ENCODE measurements at places on chromosomes 2 and 18.

GRCh38 chr2:177682836-177683660 lies 290.5 kb downstream of the AGPS start:
- DNase-seq = no peak

- no peak for DNase-seq
Observed at GRCh38 chr2:236291911-236292310, 27.7 kb upstream of the ASB18 start.

DNA sequence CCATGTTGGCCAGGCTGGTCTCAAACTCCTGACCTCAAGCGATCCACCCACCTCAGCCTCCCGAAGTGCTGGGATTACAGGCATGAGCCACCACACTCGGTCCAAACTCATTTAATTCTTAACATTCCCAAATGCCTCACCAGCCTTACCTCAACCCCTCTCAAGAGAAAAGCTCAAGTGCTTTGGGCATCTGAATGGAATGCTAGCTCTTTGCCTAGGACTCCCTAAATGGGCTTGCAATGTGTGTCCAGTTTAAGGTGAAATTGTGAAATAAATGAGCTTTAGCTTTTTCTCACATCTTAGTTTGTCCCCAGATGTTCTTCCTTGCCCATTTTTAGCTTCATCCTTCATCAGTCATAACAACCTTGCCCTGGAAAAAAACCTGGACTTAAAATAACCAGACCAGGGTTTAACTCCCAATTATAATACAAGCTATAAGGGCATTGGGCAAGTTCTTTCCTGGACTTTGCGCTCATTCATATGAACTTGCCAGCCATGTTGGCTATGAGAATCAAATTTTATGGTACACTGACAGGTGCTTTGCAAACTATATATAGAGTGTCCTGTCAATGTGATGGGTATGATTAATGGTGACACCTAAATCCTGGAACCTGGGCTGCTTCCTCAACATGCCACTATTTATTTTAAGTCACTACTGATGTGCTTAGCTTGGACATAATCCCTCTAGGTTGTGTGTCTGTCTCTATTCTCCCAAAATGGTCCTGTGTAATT lies 95.1 kb upstream of the SERPINE2 start:
- no peak for DNase-seq

DNA sequence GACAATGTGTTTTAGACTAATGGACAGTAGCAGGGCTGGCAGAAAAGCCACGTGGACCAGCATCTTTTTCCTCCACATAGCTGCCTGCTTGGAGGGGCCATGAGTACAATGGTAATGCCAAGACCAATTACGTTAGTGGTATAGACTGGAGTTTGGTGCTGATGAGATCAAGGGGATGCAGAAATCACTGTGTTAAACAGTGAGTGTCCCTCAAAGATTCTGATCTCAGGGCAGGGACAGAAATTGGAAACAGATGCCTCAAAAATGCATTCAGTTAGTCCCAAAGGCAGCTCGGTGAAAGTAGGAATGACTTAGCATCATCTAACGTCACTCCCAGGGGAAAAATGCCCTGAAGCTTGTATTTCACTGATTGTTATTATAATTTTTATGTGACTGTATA lies 72.4 kb downstream of the SLC16A14 start:
- no peak for DNase-seq

DNA sequence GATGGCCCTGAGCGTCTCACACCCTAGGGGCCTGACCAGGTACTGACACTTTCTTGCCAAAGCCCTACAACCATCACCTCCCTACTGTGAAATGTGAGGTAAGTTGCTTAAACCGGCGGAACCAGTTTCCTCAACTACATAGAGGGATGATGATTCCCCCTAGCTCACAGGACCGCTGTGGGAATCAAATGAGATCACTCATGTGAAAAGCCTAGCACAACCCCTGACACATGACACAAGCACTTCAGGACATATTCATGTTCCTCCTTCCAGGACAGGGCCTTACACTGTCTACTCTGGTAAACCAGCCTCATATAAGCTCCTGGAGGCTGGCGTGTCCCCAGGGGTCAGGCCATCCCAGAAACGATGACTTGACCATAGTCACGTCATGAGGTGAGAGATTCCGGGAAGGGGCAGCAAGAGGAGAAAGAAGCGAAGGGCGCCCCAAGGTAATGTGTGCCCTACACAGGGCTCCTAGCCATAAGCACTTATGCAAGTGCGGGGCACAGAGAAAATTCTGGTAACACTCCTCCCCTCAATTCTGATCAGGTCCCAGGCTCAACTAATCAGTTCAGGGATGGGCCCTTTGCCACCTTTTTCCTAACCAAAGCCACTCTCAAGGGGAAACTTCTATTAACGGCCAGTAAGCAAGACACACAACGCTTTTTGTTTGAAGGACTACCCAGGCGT lies 49.5 kb downstream of the C2orf42 start:
- DNase-seq = no peak

DNA sequence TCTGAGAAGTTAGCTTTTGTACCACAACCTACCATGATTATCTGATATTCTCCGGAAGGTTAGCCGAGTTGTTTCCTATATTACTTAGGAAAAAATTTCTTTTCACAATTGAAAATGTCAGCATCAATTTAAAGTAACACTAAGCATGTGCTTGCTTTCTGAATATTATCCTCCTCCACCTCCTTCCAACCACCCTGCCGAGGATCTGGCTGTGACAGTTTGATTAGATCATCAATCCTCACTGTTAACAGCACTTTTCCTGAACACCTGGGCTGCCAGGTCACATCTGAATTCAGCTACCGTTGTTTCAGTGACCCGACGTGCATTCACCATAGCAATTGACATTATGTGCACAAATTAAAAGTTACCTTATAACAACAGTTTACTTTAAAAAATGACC lies 207.0 kb downstream of the ZNF407 start:
- no peak for DNase-seq

DNA sequence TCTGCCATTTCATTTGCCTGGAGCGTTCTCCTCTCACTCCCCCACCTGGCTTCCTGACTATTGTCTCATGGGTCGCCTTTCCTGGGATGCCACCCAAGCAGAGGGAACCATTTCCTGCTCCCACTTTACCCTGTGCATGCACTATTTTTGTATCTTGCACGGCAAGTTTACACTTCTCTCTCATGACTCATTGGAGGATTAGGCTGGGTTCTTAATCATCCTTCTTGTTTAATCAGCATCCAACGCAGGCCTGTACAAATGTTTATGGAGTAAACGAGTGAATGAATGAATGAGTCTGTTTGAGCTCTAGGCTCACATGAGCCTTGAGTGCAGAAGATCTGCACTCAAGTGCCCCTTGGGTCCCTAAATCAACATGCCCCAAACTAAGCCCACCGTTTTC lies 3.8 kb upstream of the ARHGAP25 start:
- peak; percentile 72 for DNase-seq

DNA sequence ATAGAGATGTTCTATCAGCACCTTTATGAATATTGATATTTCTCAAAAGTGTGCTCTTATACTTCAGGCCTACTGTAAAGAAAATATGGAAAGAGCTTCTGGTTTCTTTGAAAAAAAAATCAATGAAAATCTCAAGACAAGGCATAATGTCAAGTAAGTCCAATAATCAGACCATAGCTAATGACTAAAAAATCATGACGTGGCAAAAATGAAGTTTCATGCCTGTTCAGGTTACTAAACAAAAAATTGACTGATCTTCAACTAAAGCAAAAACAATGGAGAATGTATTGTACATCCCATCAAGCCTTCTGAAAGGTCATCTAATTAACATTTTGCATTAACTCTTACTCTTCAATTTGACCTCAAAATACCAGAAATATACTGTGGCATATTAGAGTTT lies 824.4 kb downstream of the EPHA4 start:
- no peak for DNase-seq

- DNase-seq = no peak
Observed at GRCh38 chr18:5529471-5529870, 14.3 kb downstream of the EPB41L3 start.

DNA sequence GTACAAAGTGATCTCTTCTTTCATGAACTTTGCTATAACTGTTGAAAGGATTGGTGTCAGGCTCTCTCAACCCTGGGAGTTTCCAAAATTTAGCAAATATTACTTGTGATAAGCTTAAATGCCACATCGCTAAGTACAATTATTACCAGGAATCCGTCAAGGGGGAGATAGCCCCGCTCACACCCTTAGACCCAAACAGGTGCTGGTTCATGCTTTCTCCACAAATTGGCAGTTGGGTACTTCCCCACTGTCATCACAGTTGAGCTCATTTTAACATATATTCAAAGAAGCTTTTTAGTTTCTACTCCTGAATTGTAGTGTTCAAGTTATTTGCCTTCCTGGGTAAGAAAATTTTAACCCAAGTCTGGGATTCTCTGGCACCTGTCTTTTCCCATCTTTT lies 29.8 kb upstream of the EPB41L5 start:
- no peak for DNase-seq

- no peak for DNase-seq
Observed at GRCh38 chr2:241430178-241430577, 74.1 kb downstream of the FARP2 start.

GRCh38 chr2:30504731-30505130 lies 57.7 kb downstream of the LCLAT1 start:
- no peak for DNase-seq

DNA sequence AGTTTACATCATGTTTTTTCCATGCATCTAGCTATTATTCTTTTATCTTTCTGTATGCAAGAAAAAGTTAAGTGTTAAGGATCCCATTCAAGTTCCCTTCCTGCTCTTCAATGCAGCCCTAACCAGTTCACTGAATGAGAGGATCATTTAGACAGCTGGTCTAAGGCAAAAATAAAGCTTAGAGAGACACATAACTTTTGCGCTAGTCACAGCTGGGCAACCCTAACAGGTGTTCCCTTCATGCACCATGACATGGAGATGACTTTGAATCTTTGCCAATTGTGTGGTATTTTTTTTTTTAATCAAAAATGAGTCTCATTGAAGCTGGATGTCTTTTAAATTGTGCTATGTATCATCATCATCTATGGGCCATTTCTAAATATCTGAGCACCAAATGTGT lies 393.8 kb upstream of the CYRIA start:
- DNase-seq = no peak

DNA sequence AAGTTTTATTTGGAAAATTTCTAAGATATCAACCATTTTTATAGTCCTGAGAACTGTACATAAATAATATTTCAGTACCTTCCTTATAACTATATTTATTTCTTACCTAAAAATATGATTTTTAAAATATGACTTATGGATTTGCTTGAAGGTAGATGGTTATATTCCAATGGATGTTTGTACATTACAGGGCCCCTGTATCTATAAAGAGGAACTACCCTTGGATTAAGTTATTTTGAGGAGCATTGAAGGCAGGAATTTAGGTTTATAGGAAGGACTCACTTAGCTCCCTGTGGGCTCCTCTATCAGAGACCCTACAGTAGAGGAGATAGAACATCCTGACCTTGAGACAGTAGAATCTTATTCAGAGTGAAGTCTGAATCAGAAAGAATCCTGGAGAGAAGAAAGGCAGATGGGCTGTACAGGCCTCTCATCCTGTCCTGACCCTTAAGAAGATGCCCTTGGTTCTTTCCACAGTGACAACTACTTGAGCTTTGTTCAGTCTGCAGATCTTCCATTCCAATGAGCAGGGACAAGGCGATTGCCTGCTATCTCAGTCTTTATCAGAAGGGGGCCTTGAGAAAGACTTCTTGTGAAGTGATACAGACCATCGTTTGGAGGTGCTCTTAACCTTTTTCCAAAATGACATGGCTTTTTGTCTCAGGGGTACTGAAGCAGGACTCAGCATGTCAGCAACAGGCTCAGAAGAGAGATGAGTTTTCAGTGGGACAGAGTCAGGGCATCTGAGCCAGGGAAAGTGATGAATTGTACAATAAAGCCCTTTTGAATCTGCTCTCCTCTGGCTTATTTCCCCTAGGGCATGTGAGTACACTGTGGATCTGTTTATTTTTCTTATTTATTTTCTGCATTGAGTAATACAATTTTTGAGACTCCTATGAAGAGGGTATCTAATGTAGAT lies 20.9 kb downstream of the OXER1 start:
- DNase-seq = no peak

DNA sequence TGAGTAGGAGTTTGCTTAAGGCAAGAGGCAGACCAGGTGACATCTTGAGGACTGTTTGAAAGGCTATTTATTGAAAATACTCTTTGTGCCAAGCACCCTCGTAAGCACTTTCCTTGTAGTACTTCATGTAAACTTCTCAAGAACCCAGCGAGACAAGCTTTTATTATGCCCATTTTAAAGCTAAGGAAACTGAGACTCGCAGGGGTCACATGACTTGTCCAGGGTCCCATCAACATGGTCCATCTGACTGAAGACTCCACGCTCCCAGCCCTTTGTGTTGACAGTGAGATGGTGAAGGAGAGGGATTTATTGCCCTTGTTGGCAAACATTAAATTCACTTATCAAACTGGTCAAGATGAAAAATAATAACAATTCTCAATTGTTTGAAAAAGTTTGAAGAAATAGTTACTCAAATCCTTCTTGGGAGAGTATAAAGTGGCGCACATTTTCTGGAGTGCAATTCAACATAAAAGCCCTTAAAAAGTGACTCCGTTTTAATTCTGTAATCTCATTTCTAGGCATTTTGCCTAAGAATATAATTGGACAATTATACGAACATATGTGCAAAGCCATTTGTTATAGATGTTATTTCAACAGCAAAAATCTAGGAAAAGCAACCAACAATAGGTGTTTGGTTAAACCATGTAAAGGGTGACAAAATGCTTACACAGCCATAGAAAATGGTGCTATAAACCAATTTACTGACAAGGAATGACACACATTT lies 270.5 kb upstream of the NCKAP5 start:
- no peak for DNase-seq

GRCh38 chr2:67930156-67930555 lies 132.6 kb downstream of the C1D start:
- no peak for DNase-seq

- DNase-seq = no peak
Observed at GRCh38 chr2:147223553-147224060, 621.2 kb upstream of the ACVR2A start.

DNA sequence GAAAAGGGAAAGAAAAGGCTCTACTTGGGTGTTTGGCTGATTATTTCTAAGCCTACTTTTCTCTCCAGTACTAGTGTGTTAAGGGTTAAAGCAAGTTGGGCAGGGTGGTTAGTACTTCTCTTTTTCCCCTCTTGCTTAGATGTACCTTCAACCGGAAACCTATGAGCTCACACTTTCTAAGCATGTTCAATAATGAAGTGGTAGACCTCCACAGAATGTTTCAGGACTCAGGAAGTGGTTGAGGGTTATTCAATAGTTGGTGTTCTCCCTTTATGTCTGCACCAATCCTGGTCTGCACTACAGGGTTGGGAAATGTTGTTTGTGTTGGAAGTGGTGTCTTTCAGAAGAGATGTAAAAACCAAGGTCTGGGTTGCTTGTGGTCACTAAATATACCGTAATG lies 137.1 kb downstream of the ZEB2 start:
- peak; percentile 64 for DNase-seq

All from HT1080 (cell line).